Effector CD4-positive, alpha-beta T cell (primary cell): ENCODE measurements at places on chromosomes 2 and 18.

GRCh38 chr2:24707143-24707542 is 86.0 kb downstream of the PTRHD1 start:
- DNase-seq: no peak

DNA sequence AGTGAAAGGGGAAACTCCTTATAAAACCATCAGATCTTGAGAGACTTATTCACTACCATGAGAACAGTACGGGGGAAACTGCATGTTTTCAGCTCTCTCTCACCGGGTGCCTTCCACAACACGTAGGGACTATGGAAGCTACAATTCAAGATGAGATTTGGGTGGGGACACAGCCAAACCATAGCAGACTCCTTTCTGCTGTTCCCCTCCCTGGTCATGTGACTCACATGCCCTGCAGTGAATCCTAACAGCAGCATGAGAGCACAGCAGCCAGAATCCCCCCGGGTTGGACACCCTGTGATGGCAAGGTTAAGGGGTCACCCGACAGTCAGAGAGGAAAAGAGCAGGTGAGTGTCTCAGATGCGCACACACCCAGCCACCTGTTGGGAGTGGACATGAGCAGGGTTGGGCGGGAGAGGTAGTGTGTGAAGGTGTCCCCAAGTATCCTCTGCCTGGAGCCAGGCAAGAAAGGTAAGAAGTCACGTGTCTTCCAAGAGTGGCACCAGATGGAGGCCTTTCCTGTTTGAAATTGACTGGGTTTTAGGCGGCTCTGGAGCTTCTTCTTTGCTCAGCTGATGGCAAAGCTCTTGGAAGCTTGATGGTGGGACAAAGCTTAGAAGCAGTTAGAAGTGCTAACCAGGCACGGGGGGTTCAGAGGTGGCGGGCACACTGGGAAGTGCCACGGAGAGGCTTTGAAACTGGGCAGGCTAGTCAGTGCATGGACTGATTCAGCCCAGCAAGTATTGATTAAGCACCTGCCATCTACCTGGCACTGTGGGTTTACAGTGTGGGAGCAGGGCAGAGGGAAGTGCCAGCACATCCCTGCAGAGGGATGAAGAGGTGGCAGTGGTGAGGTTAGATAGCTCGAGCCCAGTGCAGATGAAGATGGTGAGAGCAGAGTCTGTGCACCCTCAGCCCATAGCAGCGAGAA is 68.7 kb downstream of the RHOB start:
- DNase-seq: no peak

DNA sequence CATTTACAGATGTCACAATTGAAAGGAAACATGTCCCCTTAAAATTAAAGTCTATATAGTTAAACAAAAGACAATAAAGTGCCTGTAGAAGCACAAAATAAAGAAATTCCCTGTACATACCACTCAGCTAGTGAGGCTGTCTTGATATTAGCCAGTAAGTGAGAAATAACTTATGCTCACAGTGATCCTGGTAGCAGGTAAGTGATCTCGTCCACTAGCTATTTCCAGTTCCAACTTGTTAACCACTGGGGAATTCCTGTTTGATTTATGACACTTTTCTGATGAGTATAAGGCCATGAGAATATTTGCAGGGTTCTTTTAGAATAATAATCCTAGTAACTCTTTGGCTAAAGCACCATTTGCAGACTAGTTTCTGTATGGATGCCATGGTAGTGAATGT is 127.9 kb upstream of the PGAP1 start:
- no peak for DNase-seq

GRCh38 chr2:189285962-189286645 is 106.5 kb upstream of the COL5A2 start:
- DNase-seq: no peak

DNA sequence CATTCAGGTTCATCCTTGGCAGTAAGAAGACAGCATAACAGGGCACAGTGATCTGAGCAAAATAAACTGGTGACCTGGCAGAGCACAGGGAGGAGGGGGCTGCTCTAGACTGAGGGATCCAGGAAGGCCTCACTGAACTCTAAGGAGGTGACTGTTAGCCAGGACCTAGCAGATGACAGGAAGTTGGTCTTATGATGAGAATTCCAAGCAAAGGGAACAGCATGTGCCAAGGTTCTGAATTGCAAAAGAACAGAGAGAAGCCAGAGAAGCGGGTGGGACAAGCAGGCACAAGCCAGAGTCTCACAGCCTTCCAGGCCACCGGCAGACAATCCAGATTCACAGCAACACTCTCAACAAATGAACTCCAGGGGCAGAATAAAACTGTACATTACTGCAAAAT is 152.7 kb upstream of the PTPRM start:
- no peak for DNase-seq

DNA sequence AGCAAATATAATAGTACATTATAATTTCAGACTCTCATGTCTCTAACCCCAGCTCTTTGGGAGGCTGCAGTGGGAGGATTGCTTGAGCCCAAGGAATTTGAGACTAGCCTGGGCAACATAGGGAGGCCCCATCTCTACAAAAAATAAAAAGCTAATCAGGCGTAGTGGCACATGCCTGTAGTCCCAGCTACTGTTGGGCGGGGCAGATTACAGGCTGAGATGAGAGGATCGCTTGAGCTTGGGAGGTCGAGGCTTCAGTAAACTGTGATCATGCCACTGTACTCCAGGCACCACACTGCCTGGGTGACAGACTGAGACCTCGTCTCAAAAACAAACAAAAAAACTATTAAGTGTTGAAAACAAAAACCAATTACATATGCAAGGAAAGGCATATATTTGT is 123.0 kb upstream of the MYO3B start:
- DNase-seq: no peak

GRCh38 chr2:96531872-96532505 is 4.6 kb upstream of the ARID5A start:
- peak; percentile 87 for DNase-seq

DNA sequence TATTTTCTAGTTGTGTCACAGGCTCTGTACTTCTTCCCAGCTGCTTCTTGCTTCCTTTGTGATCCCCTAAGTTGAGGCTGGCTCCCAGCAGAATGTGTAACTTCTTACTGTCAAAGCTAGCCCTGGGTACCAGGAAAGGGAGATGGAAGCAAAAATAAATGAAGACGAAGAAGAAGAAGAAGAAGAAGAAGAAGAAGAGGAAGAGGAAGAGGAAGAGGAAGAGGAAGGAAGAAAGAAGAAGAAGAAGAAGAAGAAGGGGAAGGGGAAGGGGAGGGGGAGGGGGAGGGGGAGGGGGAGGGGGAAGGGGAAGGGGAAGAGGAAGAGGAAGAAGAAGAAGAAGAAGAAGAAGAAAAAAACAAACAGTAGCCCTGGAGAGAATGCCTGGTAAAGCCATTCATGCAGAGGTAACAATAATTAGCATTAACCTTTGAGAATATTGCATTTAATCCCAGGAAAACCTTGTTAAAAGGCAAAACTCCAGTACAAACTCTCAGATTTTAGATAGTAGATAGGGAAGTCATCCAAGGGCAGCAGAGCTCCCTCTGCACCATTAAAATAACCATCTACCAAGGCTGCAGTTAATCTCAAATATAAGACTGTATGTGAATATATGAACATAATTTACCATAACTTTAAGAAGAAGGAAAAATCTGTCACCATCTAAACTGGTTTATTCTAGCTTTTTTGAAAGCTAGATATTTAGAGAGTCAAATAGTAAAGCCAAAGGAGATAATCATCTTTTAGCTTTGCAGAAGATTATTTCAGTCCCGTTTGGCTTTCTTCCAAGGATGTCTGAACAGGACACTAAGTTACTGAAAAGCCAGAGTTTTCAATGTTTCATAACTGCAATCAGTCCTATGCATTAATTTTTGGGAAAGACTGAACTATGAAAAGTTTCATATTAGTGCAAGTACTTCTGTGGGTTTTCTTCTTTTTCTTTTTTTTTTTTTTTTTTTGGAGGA is 44.3 kb upstream of the FBXO11 start:
- no peak for DNase-seq

GRCh38 chr2:11773747-11774525 is 27.5 kb downstream of the LPIN1 start:
- DNase-seq: no peak

GRCh38 chr2:128727404-128727803 is 408.7 kb upstream of the HS6ST1 start:
- no peak for DNase-seq

DNA sequence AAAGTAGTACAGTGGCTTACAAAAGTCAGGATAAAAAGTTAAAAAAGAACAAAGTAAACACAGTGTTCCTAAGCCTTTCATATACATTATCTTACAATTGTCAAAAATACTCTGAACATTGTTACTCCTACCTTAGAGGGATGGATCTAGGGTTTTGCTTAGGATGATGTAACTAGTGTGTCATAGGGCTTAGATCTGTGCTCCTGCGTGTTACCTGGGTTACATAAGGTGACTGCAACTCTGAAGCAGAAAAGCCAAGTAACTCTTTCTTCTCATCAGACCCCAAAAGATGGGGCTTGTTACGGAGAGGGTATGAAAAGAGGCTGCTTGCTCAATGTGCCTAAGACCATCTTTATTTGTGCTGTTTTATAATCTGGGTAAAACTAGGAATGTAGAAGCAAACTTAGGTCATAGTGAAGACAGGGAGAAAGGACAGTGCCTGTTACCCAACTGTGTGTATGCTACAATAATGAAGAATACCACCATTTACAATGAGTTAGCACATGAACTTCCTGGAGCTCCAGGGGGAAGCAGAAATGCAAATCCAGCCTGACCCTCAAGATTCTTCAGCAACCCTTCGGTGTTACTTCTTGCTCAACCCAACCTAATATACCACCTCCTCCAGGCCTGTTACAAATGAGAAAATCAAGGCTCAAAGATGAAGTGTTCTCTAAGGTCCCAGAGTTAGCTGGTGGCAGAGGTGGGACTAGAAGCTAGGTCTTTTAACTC is 42.0 kb upstream of the STK17B start:
- DNase-seq: no peak

DNA sequence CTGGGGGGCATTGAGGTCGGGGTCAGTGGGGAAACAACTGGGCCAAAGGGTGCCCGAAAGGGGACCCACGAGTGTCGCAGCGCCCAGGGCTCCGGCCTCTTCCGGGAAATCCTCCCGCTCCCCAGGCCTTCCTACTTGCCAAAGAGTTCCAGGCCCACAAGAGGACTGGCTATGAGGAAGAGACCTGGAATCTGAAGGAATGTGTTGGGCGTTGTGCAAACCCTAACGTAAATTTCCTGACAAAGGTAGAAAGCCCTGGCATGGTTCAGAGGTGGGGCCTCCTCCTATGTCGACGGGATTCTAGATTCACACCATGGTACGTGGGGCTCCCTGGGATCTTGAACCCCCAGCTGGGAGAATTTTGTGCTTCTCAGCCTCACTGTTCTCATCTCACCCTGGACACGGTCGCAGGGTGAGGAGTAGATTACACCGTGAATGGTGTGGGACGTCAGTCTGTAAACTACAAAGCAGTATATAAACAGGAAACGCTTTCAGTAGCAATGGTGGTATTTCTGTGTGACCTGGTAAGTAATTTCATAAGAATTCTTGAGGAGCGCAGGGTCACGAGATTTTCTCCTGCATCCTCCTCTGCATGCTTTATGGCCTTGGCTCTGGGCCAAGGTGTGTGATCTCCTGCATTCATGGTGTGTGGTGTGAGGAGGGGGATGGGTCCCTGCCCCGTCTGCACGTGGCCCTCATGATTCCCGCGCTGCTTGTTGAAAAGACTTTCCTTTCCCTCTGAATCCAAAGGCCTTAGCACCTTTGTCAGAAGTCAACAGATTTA is 868 bp downstream of the HSBP1L1 start:
- DNase-seq: no peak

DNA sequence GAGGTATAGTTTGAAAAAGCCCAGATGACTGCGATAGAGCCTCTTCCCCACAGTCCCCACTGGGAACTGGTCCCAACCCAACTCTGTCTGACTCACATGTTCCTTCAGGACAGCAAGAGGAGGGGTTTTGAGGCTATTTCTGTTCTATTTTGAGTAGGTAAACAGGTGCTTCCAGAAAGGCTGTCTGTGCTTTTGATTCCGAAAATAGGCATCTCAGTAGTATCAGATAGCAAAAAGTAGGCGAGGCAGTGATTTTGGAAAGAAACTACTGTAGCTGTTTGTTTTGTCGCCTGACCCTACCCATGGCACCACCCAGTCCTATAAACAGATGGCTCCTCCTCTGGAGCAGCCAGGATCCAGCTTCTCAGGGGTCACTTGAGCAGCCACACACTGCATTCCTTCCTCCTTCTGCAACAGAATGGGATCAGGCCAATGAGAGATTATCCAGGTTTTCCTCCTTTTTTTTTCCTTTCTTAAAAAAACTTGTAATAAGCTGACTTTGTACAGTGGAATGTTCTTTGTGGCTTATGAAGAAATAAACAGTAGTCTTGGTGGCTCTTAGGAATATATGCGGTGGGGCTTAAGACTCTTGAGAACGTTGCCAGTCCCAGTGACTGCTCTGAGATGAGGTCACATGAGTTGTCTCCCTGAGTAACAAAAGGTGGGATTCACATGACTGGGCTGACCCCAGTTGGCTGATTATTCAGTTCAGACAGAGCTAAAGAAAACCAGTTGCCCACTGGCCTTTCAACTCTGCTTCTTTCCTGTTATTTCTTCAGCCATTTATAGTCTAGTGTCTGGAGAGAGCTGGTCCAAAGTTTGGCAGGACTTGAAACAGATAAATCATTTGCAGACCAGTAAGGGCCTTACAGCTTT is 98.6 kb downstream of the KCNS3 start:
- no peak for DNase-seq

DNA sequence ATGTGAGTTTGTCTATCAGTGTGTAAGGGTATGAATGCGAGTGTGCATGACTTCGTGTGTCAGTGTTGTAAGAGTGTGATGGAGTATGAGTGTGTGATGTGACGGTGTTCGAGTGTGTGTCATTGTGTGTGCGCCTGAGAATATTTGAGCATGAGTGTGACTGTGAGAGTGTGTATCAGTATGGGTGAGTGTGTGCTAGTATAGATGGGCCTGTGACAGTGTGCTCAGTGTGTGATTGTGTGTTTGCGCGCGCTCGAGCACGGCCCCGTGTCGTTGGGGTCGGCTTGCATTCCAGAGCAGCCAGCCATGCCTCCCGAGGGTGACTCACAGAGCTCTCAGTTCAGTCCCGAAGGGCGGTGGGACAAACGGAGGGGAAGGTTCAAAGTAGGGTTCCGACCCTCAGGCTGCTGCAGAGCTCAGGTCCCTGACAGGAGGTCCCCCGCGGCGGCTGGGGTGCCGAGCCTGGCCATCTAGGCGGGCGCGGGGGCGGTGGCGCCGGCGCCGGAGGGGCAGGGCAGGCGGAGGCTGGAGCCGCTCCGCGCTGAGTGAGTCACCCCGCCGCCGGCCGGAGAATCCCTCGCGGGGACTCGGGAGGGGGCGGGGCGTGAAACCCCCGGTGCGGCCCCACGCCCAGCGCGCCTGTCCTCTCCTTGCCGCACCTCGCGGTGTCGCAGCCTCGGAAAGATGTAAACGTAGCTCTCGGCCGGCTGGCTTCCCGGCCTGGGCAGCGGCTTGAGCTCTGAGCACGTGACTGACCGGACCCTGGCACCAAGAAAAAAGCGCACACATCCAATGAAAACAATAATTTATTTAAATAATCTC is 3.8 kb downstream of the DLX2 start:
- no peak for DNase-seq
